ENCODE measurements at places on chromosomes 5 and 9.

DNA sequence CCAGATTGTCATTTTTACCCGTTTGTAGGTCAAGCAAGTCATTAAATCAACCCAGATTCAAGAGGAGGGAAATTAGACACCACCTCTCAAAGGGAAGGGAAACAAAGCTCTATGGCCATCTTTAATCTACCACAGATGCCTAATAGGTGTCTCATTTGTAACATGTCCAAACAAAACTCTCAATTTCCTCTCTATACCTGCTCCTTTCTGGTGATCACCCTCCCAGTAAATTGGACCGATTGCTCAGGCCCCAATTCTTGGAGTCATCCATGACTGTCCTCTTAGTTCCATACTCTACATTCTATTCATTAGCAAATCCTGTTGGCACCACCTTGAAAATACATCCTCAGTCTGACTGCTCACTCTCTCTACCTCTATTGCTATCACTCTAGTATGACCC, 22.1 kb upstream of the UGCG start:
- no peak for DNase-seq

- no peak for DNase-seq
Observed at GRCh38 chr9:136671646-136672430, 9.1 kb downstream of the EGFL7 start.

- peak; percentile 6 for DNase-seq
Observed at GRCh38 chr5:103582364-103582763, 19.8 kb upstream of the NUDT12 start.

DNA sequence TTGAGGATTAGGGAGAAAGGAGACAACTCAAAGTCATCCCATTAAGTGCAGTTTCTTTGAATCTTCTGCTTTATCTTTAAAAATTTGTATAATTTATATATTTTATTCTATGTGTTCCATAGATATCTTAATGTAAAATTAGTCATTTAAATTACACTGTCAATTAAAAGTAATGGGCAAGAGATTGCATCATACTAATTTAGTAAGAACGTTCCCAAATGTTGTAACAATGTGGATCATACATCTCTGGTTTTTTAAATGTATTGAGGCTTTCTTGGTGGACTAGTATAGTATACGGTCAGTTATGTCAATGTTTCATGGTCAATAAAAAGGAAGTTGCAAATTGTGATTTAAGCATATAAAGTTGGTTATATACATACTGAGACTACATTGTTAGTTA, 6.2 kb downstream of the TSLP start:
- no peak for DNase-seq
